ENCODE measurements at places on chromosomes 4 and X.

GRCh38 chr4:25696409-25696808 lies 40.8 kb downstream of the SLC34A2 start:
- DNase-seq, result no peak

DNA sequence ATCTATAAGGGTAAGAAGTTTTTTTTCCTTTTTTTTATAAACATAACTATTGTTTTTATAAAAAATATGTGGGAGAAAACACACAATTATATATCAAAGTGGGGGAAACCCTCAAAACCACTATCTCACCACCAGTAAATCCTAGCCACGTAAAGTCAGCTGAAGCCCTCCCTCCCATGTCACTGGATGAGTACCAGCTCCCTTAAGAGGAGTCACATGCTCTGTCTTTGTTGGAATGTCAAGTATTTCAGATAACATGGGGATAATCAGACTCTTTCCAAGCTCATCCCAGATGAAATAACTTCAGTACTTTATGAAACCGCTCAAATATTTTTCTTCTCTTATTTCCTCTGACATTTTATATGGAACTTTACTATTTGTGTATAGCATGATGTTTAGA lies 2.4 kb downstream of the MYOZ2 start:
- no peak for DNase-seq

DNA sequence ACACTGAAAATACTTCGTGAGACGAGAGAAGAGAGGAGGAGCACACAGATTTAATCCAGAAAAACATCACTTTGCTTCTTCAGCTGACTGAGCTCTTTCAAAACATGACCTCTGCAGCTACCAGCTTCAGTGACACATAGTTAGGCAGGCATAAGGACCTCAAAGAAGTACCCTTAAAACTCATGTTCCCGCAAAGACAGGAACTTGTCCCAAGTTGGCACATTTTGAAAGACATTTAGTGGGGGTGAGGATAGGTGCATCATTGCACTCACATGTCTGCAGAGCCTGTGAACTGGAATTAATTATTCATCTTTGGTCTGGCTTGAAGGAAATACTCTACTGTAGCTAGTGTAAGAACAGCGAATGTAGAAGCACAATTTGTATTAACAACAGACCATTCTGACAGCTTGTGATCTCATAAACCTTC lies 221.8 kb downstream of the MGST2 start:
- DNase-seq, result no peak

GRCh38 chr4:119841361-119841760 lies 212.8 kb upstream of the PDE5A start:
- no peak for DNase-seq

- no peak for DNase-seq
Observed at GRCh38 chr4:98937986-98938720, 9.2 kb upstream of the EIF4E start.

GRCh38 chrX:51802917-51803688 lies 59.9 kb downstream of the GSPT2 start:
- peak; percentile 58 for DNase-seq

DNA sequence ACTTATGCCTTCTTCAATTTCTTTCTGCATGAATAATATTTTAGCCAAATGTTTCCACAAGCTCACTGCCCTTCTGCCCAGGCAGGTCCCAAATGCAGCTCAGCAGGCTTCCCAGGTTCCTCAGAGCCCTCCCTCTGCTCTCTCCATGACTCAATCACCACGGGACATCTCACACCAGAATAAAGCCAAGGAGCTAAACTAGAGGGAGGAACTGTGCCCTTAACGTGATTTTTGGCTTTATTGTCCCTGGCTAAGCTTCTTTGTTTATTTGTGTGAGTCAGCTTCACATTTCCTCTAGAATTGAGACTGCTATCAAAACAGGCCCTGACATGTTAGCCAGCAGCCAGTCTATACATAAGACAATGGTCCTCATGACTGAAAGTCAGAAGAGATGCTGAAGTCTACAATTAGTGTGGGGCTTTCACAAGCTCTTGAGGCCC lies 186.4 kb upstream of the GALNT7 start:
- DNase-seq, result no peak

Measured in CD4-positive, alpha-beta T cell treated with Interleukin-4 for 4 hours (primary cell).